ENCODE measurements at places on chromosomes 6 and 20. TPM values are rescaled to one million over a fixed set of nuclear protein-coding genes. Genes with fewer than 3 reads are reported as not detected.

DNA sequence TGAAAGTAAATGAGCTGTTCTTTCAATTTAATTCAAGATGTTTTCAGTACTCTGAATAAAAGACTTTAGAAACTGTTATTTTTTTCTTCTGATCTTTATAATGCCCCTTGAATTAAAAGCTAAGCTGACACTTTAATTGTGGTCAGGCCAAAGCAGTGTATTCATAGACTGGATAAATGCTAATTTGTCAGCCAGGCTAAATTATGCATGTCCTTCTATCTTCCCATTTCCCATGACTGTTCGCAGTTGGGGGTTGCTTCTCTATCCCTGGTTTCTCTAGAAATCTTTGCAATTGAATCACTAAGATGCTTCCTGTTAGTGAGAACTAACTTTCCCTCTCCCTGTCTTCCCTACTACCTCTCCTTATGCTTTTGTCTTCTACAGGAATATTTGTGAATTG, 396.2 kb downstream of the RFPL4B start:
- H3K36me3 ChIP-seq: no peaks in the 10 kb centered on the region
- no peaks in the 10 kb centered on the region for H3K27me3 ChIP-seq
- H3K4me3 ChIP-seq: no peak overlapping the region
- H3K4me1 ChIP-seq: no peaks in the 10 kb centered on the region
- H3K27ac ChIP-seq: no peak overlapping the region

DNA sequence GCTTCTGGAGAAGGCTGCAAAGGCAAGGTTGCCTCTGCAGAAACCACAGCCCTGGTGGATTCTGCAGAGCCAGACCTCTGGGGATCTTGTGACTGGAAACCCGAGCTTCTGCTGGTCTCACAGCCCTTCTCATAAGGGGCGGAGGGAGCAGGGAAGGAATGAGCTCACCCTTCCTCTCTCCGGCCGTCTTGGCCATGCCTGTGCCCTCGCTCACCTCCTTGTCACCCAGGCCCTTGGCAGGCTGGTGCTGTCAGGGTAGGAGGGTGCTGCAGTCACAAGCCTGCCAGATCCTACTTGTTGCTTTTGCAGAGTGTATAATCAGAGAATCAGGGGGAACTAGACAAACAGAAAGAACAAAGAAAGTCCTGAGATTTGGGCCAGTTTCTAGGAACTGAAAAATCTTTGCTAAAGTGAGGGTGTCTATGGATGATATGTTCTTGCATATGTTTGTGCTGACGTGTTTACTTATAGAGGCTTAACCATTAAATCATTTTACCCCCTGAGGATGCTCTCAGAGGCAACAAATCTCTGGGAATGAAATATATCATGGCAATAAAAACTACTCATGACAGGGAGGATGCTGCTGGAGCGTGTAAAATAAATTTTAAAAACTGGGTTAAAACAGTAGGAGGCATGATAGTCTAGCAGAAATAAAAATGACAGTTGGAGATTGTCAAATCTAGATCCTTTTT, 244.9 kb upstream of the SOX4 start:
- no peaks in the 10 kb centered on the region for H3K27me3 ChIP-seq
- H3K4me3 ChIP-seq: no peak overlapping the region
- H3K4me1 ChIP-seq: peaks cover 24% of the 10 kb centered on the region
- H3K27ac ChIP-seq: peak overlapping the region; percentile 84

- no peak overlapping the region for H3K27ac ChIP-seq
- H3K36me3 ChIP-seq: no peaks in the 10 kb centered on the region
- no peak overlapping the region for H3K4me3 ChIP-seq
- no peak for DNase-seq
- H3K27me3 ChIP-seq: no peaks in the 10 kb centered on the region
Measured at GRCh38 chr6:27053738-27054137, 193.8 kb upstream of the PRSS16 start.

GRCh38 chr20:44707018-44707579, 8.1 kb upstream of the CCN5 start:
- no peak for DNase-seq
- no peak overlapping the region for H3K27ac ChIP-seq

The SCRT2 gene
- total RNA-seq: not detected

DNA sequence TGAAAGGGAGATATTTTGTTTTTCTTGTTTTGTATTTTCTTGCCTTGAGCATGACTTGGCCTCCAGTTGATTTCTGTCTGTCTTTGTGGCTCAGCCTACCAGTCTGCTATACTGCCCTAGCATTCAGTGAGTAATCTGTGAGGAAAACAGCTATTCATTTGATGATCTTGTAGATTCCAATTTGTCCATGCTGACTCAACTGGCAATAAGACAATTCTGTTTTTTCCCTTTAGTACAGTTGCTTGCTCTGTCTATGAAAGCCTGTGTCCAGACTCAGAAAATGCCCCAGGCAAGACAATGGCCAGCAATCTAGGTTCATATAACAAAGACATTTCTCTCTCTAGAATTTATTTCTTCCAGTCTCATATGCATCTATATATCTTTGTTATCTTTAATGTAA, 10.9 kb upstream of the SOX4 start:
- H3K4me1 ChIP-seq: peaks cover 2% of the 10 kb centered on the region
- H3K36me3 ChIP-seq: peaks cover 21% of the 10 kb centered on the region
- no peaks in the 10 kb centered on the region for H3K27me3 ChIP-seq
- H3K4me3 ChIP-seq: no peak overlapping the region

- no peak overlapping the region for H3K4me3 ChIP-seq
- peaks cover 27% of the 10 kb centered on the region for H3K4me1 ChIP-seq
- no peak for DNase-seq
- no peak overlapping the region for H3K27ac ChIP-seq
- H3K27me3 ChIP-seq: no peaks in the 10 kb centered on the region
Measured at GRCh38 chr6:79536585-79536953, 661 bp downstream of the LCA5 start.

The SLC17A3 gene
- total RNA-seq: 0.58 TPM
